ENCODE measurements at places on chromosomes 3 and 15. TPM values are rescaled to one million over a fixed set of nuclear protein-coding genes. Genes with fewer than 3 reads are reported as not detected.

Gene ADGRG7
- total RNA-seq = not detected

Gene APOD
- total RNA-seq = 2.4 TPM

Gene GABRA5
- not detected for total RNA-seq

Gene IL17RE
- 0.94 TPM for total RNA-seq

Data from activated T-cell treated with anti-CD3 and anti-CD28 coated beads, Interleukin-2, amount 50 U/mL, for 72 hours (primary cell).